ENCODE measurements at places on chromosomes 7 and 10.

- DNase-seq: no peak
Measured at GRCh38 chr7:41890631-41891274, 187.9 kb upstream of the INHBA start.

DNA sequence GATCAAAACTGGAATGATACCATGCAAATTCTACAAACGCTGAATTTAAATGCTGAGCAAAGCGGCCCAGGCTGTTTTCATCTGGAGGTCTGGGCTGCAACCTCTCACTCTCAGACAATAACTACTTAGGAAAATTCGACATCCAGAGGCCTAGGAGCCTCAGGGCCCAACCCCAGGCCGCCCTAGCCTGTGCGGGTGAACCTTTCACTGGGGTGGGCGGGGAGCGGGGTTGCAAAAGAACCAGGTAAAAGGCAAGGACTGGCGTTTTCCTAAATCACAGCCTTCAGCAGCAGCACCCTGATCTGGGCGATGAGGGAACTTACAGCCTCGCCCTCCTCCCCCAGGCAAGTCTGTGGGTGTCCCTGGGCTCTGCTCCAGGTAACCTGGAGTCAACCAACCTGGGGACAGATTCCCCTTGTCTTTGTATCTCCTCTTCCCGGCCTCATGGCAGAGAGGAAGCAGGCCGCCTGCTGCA, 33.4 kb downstream of the CALML5 start:
- no peak for DNase-seq

- no peak for DNase-seq
Measured at GRCh38 chr7:35826751-35827150, 25.9 kb downstream of the SEPTIN7 start.

DNA sequence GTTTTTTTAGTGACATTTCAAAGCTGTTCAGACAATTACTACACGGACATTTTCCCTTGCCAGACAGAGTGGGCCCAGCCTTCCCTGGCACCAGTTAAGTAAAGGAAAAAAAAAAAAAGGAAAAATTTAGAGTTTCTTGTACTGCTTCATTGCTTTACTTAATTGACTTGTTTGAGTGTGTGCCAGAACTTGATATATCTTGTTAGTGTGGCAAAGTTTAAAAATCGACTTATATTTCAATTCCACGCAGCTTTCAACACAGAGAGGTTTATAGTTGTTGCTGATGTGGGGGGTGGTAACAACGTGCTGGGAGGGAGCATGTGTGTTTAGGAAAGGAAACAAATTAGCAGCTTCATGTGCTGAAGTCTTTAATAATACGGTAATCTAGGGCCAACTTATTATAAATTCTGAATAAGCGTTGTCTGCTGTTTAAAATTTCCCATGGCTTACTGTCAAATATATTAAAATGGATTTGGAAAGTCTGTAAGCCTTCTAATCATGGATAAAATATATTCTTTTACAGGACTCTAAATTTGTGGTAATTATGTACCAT, 1104.6 kb downstream of the SORCS3 start:
- DNase-seq: no peak

- DNase-seq: no peak
Measured at GRCh38 chr10:97297556-97298222, 5.3 kb upstream of the ARHGAP19 start.

DNA sequence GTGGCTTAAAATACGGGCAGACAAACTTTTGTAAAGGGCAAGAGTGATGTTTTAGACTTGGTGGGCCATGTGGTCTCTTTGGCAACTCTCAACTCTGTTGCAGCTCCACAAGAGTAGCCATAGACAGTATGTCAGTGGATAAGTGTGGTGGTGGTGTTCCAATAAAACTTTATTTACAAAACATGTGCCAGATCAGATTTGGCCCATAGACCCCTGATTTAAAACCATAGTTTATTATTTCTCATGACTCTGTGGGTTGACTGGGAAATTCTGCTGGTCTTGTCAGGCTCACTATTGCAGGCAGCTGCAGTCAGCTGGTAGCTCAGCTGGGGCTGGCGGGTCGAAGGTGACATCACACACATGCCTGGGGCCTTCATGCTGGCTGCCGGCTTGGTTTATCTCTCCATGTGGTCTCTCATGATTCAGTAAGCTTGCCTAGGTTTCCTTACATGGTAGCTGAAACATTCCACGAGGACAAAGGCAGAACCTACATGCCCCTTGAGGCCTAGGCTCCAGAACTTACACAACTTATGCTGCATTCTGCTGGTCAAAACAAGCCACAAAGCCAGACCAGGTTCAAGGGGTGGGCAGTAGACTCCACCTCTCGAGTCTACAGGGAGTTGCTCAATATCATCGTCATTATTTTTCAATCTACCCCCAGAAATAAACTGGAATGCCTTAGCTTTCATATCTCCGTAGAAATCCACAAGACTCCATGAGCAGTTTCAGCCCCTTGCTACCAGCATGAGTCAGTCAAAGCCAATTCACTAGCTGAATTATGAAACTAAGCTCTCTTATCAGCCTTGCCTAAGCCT, 245.7 kb downstream of the WDR11 start:
- DNase-seq: no peak

- DNase-seq: no peak
Measured at GRCh38 chr10:96233959-96234358, 37.4 kb downstream of the BLNK start.

- no peak for DNase-seq
Measured at GRCh38 chr7:7962851-7963250, 5.7 kb upstream of the GLCCI1 start.

DNA sequence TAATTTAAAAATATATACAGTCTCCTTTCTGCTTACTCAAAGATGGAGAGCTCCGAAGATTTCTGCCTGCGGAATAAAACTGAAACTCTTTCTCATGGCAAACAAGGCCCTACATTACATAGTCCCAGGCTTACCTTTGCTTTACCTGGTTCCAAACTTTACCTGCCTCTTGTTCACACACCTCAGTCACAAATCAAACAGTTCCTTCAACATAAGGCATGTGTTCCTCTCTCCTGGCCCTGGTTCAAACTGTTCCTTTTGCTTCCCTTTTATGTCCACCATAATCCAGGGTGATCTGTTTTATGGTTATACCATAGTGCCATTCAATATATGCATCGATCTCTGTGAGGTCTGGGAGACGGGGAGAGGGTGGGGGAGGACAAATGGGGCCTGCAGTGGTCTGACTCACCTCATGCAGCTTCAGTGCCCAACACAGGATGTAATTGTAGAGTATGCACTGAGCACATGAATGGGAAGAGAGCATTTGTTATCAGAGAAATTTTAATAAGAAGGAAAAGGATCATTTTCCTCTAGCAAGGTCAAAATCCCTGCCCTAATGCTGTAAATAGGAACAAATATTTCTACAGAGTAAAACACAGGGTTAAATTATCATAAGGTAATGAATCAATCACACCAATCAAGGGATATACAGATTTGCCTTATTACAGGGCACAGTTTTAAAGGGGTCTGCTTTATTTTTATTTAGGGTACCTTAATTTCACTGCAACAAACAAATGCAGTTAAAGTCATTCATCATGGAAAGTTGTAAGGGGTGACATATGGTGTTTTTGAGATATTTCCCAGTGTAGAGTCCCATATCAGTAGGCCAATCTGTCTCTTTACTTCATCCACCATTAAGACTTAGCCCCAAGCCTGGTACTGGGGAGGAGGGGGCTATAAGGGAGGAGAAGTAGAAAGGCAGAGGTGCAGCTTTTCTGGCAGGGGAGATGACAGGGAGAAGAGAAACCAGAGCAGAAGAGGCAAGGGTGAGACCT, 88.8 kb upstream of the PDE1C start:
- DNase-seq: no peak

DNA sequence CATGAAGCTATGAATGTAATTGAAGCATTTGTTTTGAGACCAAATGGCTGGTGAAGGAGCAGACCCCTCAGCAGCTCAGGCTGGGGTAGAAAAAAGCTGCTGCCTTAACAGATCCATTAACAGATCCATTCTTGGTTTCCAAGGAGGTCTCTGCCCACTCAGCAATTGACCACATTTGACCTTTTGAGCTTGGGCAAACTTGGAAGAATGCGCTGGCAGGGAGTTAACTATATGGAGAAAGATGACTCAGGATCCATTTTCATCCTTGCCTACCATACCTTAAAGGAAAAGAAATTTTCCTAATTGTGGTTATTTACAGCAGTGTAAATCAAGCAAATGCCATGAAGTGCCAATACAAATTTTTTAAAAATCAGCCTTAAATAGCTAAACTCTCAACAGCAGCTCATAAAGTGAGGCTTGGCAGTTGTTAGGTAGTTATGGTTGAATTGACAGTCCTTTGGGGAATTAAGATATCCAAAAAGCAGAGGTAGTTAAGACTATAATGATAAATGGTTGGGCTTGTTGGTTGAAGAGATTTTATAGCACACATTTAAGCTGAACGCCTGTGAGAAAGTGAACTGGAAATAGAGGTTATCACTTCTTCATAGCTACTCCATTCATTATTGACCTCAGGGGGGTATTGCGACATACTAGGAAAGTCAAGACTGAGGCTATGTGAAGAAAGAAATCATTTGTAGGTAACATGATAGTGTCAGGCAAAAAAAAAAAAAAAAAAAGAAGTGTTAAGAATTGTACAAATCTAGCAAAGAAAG, 83.9 kb downstream of the MKX start:
- no peak for DNase-seq

DNA sequence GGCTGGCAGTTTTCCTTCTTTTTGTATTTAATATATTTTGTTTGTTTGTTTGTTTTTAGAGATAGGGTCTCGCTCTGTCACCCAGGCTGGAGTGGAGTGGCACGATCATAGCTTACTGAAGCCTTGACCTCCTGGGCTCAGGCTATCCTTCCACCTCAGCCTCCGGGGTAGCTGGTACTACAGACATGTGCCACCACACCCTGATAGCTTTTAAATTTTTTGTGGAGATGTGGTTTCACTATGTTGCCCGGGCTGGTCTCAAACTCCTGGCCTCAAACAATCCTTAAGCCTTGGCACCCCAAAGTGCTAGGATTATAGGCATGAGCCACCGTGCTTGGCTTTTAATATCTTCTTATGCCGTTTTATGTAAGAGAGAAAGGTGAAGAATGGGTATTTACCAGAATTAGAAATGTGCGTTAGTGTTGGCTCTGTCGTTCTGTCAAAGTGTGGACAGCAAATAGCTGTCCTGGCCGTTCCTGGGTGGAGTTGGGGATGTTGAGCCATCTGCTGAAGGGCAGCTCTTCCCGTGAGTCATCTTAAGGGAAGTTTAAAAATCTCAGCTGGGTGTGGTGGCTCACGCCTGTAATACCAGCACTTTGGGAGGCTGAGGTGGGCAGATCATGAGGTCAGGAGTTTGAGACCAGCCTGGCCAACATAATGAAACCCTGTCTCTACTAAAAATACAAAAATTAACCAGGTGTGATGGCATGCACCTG, 14.8 kb downstream of the OGDH start:
- no peak for DNase-seq

DNA sequence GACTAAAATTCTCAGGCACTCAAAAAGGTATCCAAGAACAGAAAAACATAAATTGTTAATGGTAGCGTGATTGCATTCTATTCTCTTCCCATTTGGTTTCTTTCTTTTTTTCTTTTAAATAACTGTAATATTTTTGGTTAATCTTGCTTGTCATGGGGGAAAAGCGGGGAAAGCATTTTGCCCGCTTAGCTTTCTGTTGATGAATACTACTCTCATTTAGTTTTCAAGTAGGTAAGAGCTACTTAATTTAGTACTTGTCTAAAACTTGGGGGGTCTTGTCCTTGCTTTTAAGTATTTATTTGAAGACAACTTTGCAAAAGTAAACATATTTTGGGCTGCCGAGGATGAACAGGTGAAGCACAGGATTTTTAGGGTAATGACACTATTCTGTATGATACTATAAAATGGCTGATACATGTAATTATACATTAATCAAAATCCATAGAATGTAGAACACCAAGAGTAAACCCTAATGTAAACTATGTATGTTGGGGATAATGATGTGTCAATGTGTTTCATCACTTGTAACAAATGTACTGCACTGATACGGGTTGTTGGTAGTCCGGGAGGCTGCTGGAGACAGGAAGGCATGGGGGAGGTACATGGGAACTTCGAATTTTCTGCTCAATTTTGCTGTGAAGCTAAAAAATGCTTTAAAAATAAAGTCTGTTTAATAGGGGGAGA, 1.7 kb downstream of the TES start:
- DNase-seq: no peak

- DNase-seq: no peak
Measured at GRCh38 chr7:89607792-89608191, 546.5 kb upstream of the STEAP1 start.

- DNase-seq: no peak
Measured at GRCh38 chr10:82245157-82245556, 370.2 kb downstream of the NRG3 start.

DNA sequence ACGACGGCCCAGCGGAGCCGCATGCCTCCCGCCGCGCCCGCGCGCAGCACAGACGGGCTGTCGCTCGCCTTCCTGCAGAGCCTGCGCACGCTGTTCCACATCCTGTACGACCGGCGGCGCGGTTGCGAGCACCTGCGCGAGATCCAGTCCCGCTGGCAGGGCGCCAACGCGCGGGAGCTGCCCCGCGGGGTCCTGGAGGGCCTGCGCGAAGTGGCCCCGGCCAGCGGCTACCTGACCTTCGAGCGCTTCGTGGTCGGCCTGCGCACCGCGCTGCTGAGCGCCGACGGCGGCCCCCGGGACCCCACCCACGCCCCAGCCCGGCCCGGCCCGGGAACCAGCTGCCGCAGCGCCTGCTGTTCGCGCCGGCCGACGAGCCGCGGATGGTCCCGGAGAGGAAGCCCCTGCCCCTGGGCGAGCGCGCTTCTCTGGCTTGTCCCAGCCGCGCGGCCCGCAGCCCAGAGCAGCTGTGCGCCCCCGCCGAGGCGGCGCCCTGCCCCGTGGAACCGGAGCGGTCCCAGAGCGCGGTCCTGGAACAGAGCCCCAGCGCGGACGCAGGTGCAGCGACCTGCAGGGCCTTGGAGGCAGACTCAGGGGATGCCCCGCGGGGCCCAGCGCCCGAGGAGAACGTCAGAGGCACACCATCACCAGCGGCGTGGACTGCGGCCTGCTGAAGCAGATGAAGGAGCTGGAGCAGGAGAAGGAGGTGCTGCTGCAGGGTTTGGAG, 25.3 kb upstream of the ZNF716 start:
- DNase-seq: no peak

GRCh38 chr10:6053303-6053702, 8.9 kb downstream of the IL2RA start:
- no peak for DNase-seq

GRCh38 chr7:116305485-116306408, 95.4 kb downstream of the TES start:
- DNase-seq: no peak

DNA sequence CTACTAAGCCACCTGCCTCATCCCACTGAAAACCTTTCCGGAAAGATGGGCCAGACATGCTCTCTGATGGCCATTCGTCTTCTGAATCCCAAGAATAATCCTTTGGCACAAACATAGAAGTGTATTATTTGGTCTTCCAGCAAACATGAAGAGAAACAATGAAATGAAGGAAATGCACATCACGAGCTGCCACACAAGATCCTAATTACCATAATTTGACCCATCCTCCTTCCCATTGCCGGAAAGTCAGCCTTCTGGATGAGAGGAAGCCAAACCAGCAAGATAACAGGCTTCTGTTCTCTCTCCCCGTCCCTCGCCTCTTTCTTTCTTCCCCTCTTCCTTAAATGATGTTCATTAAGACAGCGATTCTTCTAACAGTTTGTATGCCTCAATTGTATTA, 218.9 kb upstream of the KMT2E start:
- no peak for DNase-seq

Measured in NCI-H345 (cell line).